Activated CD4-positive, alpha-beta memory T cell treated with anti-CD3 and anti-CD28 coated beads for 36 hours (primary cell): ENCODE measurements at places on chromosomes 7 and 10.

DNA sequence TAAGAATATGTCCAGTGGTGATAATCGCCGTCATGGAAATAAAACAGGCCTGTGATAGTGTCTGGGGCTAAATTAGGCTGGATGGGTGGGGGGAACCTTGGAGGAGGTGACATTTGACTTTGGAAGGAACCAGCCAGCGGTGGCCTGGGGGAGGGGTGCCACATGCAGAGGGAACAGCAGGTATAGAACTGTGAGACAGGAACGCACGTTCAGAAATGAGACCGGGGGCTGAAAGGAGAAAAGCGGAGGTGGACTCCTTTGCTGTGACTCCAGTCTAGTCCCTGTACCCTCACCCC lies 2.6 kb upstream of the CYP26A1 start:
- DNase-seq = no peak

DNA sequence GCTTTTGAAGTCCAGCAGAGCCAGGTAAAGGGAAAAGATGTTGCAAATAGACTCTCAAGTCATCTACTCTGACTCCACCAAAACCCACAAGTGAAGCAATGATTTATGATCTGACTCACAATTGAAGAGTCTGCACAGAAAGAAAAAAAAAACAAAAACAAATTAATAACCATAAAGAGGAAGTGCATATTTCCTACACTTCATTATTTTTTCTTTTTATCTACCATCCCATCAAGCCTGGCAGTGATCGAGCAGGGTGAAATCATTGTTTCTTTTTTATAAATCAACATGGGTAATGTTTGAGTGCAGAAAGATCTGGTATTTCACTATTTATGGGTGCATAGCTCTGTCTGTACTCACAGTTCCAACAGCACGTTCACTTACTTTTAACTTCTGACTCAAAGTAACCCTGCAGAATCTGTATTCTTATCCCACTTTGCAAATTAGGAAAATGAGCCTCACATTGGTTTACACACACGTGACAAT lies 829.0 kb downstream of the TNS3 start:
- no peak for DNase-seq

GRCh38 chr10:13219685-13220670 lies 14.2 kb downstream of the UCMA start:
- DNase-seq = peak; percentile 19

DNA sequence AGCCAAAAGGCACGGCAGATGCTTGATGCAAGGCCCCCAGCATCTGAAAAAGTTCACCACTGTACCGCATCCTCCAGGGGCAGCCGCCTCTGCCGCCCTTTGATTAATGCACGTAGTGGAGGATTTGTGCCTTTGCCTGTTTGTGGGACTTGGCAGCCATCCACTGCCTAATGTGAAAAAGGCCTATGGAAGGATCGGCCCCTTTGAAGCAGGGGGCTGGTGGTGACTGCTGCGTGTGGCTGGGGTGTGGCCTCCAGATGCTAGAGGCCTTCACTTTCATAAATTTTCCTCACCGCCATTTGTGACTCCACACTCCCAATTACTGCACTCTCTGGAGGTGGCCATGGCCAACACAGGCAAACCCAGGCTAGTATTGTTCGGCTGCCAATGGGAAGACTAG lies 226.0 kb downstream of the BMPER start:
- no peak for DNase-seq

- no peak for DNase-seq
Observed at GRCh38 chr10:56142092-56142728, 218.8 kb downstream of the ZWINT start.

DNA sequence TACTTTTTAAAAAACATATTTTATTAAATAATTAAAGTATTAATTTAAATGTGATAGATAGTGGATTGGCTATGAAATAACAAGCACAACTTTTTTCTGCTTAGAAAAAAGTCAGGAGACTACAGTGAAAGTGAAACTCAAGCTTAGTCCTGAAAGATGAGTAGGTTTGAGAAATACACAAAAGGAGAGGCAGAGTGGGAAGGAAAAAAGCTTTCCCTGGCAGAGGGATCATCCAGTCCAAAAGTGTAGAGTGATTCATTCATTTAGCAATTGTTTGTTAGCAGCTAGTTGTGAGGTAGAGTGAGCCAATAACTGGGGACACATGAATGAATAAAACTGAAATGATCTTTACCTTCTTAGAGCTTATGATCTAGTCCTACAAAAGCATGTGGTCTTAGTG lies 93.5 kb downstream of the FOXP2 start:
- DNase-seq = no peak

GRCh38 chr10:50788951-50789945 lies 49.5 kb downstream of the ASAH2B start:
- DNase-seq = no peak

DNA sequence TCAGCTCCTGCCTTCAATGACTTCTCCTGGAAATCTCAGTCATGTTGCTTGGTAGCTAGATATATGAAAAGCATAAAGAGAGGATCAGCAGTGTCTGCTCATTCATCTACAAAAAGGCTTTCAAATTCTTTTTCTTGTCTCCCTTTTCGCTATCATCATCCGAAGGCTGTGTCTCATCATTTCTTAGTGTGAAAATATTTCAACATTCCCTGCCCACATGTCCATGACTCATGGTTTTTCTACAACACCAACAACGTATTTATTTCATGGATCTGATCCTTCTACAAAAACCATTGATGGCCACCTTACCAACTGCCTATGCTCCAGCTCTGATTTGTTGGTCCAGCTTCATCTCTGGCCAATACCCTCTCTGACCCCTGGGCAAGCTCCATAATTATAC lies 472.5 kb upstream of the GHITM start:
- DNase-seq = no peak

GRCh38 chr7:40716052-40716451 lies 581.2 kb downstream of the SUGCT start:
- no peak for DNase-seq

- no peak for DNase-seq
Observed at GRCh38 chr10:74754381-74754821, 72.0 kb upstream of the KAT6B start.

- no peak for DNase-seq
Observed at GRCh38 chr10:46091828-46092523, 45.9 kb upstream of the MSMB start.

DNA sequence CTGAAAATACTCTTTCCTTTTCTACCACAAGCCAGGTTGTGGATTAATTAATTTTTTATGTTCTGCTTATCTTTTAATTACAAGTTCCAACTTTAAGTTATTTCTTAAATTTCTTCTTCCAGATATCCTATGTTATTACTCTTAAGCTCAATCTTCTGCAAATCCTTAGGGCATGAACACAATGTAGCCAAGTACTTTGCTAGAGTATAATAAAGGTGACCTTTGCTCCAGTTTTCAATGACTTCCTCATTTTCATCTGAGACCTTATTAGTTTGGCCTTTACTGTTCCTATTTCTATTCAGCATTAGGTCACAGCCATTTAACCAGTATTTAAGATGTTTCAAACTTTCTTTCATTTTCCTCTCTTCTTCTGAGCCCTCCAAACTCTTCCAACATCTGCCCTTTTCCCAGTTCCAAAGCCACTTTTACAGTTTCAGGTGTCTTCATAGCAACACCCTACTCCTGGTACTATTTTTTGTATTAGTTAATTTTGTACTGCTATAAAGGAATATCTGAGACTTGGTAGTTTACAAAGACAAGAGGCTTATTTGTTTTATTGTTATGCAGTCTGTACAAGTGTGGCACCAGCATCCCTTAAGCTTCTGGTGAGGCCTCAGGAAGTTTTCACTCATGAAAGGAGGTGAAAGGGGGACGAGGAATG lies 886.2 kb upstream of the GHITM start:
- DNase-seq = no peak

DNA sequence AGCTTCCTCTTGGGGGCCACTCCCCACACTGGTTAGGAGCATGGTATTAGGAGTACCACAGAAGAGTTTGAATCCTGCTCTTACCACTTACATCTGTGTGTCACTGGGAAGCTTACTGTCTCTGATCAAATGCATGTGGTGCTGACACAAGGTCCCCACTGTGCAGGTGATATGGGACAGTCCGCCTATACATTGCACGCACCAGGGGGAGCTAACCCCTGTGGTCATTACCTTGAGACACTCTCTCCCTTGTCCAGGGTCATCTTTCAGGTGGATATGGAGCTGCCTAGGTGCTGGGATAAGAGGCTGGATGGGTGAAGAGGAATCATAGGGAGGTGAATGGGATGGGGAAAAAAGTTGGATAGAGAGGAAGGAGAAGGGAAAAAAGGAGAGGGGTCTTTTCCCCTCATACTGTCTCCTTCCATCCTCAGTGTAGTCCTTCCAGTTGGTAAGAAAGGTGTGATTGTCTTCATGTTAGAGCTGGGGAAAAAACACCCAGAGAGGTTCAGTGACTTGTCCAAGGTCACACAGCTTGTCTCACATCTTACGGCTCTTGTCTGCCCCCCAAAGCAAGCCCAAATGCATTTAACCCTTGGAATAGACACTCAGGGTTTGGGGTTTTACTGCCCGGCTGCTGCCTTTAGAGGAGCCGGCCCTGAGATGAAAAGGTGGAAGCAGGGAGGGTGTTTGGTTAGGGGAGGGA lies 125.9 kb downstream of the CDH23 start:
- no peak for DNase-seq

DNA sequence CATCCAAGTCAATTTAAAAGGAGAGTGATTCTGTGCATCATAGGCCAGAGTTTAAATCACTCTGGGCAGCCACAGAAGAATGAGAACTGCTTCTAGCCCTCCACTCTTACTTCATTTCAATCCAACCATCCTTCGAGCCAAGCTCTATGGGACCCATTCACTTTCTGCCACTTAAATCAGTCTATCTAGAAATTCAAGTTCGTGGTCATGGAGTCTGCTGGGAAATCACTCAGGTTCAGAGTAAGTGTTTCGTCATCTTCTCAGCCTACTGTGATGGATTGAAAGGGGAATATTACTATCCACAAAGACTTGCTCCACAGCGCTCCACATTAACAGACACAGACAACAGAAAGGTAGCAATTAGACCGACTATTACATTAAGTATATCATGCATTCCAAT lies 4.6 kb downstream of the DCLRE1C start:
- no peak for DNase-seq

DNA sequence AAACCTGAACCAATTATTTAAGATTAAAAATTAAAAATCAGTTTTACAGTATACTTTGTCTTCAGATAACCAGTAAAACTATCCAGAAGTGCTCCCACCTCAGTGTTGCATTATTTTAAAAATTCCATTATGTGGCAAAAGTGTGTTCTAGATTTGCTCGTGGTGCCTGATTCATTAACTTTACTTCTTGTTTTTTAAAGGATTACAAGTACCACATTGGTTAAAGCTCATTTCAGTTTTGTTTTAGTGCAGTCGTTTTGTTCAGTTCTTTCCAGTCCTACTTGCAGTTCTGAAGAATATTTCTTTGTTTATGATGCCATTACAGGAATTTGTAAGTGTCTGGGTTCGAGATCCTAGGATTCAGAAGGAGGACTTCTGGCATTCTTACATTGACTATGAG lies 69.0 kb downstream of the SNX10 start:
- no peak for DNase-seq

GRCh38 chr7:83410989-83411591 lies 237.8 kb downstream of the SEMA3E start:
- no peak for DNase-seq

GRCh38 chr10:124696446-124697392 lies 47.5 kb downstream of the FAM53B start:
- peak; percentile 66 for DNase-seq

- no peak for DNase-seq
Observed at GRCh38 chr7:111362506-111363054, 199.7 kb downstream of the IMMP2L start.

GRCh38 chr10:131200856-131201470 lies 110.6 kb downstream of the TCERG1L start:
- DNase-seq = no peak

- no peak for DNase-seq
Observed at GRCh38 chr7:82932516-82932915, 230.2 kb downstream of the PCLO start.

GRCh38 chr7:112383671-112384417 lies 66.4 kb upstream of the IFRD1 start:
- DNase-seq = no peak

DNA sequence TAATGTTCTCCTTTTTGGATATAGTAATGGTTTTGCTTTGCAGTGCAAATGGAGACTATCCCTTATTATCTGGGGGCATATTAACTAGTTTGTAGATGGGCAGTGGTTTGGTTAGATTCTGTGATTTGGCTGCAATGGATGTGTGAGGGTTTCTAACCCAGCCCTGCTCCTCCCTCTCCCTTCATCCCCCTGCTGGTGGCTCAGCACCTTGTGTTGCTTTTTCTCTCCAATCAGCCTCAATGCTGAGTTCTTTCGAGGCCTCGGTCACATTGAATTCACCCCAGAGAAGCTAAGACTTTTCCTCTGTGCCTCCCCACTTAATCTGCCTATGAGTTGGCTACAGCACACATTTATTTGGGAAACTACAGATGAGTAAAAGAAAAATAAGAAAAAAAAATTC lies 120.0 kb downstream of the MALRD1 start:
- DNase-seq = no peak

GRCh38 chr7:108407676-108408075 lies 48.6 kb downstream of the NRCAM start:
- no peak for DNase-seq

DNA sequence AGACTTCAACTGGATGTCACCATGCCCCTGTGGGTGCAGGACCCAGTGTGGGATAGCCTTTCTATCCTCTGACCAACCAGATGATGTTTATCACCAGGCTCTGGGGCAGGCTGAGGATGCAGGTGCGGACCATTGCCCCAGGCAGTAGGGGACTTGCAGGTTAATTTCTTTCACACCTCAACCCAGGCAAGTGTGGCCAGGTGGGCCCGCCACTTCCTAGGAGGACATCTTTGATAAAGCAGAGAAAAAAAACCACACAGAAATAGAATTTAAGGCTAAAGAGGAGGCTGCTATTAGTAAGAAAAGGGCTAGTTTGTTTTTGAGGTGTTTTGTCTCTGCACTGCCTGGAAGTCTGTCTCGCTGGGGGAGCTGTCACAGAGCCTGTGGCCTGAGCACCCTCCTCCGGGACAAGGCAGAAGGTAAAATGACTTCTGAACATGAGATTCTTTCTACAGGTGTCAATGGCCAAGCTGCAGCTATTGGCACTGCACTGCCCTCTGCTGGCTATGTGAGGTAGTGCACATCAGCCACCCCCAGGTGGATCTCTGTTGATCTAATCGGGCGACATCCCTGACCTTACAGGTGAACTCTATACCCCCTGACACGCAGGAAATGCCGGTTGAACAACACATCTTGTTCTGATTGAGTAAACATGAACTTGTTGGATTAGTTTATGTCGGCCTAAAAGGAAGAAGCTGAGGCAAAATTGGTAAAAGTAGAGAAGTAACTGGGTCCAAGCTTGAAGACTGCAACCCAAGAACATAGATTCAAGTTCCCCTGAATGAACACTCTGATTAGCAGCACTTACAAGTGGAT lies 21.0 kb downstream of the UPP1 start:
- DNase-seq = peak; percentile 93

DNA sequence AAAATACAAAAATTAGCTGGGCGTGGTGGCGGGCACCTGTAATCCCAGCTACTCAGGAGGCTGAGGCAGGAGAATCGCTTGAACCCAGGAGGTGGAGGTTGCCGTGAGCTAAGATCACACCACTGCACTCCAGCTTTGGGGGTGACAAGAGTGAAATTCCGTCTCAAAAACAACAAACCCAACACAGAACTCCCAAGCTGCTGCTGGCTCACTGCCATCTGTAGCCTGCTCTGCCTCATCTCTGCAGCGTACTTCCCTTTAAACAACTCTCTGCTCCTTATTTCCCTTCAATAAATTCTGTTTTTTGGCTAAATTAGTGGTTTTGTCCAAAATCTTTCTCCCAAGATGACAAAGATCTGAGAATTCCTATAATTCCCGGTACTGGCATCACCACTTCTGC lies 189.2 kb upstream of the GALNT17 start:
- DNase-seq = no peak

GRCh38 chr10:93601146-93601773 lies at the start of gene RBP4:
Gene RBP4, minus strand, starts transcription at chr10:93601235. Its CDS starts 207 bp downstream, at chr10:93601028.
- DNase-seq = no peak

GRCh38 chr10:99924451-99925255 lies 85.1 kb downstream of the DNMBP start:
- DNase-seq = no peak
